ENCODE measurements at places on chromosomes 7 and 10.

- no peak for DNase-seq
Observed at GRCh38 chr7:107563081-107563774, 492 bp downstream of the COG5 start.

GRCh38 chr7:79823246-79823951 is 311.2 kb upstream of the GNAI1 start:
- DNase-seq, result no peak

DNA sequence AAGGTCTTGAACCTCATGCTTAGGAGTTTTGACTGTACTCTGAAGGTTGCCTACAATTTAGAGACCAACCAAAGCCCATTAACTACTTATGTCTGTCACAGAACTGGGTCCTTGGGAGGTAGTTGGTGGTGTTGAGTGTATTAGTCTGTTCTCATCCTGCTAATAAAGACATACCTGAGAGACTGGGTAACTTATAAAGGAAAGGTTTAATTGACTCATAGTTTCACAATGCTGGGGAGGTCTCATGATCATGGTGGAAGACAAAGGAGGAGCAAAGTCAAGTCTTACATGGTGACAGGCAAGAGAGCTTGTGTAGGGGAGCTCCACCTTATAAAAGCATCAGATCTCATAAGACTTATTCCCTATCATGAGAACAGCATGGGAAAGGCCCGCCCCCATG is 319.6 kb upstream of the ZMIZ1 start:
- no peak for DNase-seq

DNA sequence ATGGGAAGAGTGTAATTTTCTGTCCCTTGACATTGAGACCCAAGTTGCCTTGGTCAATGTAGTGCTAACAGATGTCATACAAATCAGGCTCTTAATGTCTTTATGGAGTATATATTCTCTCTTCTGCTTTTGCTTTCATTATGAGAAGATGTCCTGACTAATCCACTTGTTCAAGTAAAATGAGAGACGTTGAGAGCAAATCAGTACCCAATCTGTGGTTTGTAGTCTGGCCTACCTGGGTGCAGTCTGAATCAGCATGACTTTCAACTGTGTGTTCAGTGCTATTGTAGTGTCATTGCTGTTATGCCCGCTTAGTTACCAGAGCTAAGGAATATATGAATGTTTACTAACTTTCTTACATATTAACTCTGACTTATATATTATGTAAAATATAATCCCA is 612.4 kb downstream of the ANKRD7 start:
- no peak for DNase-seq

DNA sequence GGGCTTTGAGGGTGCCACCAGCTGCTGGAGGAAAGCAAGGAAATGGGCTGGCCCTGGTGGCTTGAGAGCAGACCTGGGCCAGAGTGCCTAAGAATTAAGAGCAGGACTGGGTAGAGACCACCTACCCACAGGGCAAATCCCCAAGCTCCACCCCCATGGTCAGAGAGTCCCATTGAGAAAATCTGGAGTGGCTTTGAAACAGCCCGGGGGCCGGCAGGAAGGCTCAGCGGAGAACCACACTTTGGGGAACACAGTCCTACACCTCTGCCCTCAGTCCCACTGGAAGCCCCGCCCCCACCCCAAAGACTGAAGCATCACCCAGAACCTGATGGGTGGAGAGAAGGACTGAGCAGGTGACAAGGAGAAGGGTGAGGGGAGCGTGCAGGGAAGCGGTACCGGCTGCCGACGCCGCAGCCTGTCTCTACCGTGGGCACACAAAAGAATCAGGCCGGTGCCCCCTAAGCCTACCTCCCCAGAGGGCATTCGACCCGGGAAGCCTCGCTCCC is 3.6 kb downstream of the SMARCD3 start:
- DNase-seq, result no peak

- DNase-seq, result no peak
Observed at GRCh38 chr7:115009736-115010440, 88.0 kb downstream of the MDFIC start.

- DNase-seq, result no peak
Observed at GRCh38 chr7:30344513-30344912, 60.1 kb downstream of the ZNRF2 start.

DNA sequence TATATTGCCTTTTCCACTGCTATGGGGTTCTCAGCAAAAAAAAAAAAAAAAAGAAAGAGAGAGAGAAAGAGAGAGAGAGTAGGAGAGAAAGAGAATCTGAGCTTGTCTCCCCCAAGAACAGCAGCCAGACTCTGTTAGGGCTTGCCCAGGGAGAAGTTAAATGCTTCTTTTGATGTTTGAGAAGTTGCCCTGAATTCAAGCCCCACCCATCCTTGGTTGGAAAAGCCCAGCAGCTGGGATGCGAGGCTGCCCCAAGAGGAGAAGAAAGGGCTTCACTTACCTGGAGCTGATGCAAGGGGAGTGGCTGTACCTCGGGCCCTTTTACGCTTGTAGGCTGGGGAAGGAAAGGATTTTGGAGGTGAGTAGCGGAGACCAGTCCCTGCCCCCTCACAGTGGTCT is 20.9 kb upstream of the MGMT start:
- DNase-seq, result no peak

- DNase-seq, result peak; percentile 56
Observed at GRCh38 chr10:110857265-110858171, 14.2 kb upstream of the PDCD4 start.

- DNase-seq, result no peak
Observed at GRCh38 chr7:139106959-139107358, 2.6 kb downstream of the ZC3HAV1 start.

DNA sequence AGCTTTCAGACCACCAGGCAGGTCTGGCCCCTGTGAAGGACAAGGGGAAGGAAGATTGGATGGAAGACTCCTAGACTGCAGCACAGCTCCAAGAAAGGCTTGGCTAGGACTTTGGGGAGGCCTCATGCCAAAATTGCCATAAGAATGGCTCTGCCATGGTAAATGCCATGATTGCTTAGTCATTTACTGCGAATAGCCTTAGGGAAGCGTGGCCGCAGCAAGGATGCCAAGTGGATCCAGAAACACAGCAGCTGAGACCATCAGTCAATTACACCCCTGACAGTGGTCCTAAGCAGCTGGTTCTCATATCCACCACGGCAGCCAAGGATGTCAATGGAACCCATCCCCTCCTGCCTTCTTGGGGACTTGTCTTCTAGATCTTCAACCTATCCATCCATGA is 88.2 kb upstream of the AUTS2 start:
- DNase-seq, result no peak

- no peak for DNase-seq
Observed at GRCh38 chr7:26369593-26369992, 77.9 kb downstream of the SNX10 start.

- no peak for DNase-seq
Observed at GRCh38 chr7:83306502-83306901, 143.8 kb upstream of the PCLO start.

GRCh38 chr7:105028004-105028403 is 14.0 kb downstream of the KMT2E start:
- no peak for DNase-seq

GRCh38 chr7:128166603-128167041 is 74.5 kb upstream of the LEP start:
- no peak for DNase-seq

Measured in nucleus accumbens (tissue), 56 donors.